Stimulated activated CD8-positive, alpha-beta memory T cell treated with anti-CD3 and anti-CD28 coated beads, Interleukin-15, amount 100 ng/mL, for 48 hours (primary cell): ENCODE measurements at places on chromosomes 5 and 9.
A peak's percentile ranks its signal among the peaks of the same experiment; 100 is the strongest.

GRCh38 chr5:6858419-6858818 is 145.2 kb downstream of the TENT4A start:
- DNase-seq, result no peak

- no peak for DNase-seq
Measured at GRCh38 chr5:179290681-179291540, 54.4 kb downstream of the ADAMTS2 start.

DNA sequence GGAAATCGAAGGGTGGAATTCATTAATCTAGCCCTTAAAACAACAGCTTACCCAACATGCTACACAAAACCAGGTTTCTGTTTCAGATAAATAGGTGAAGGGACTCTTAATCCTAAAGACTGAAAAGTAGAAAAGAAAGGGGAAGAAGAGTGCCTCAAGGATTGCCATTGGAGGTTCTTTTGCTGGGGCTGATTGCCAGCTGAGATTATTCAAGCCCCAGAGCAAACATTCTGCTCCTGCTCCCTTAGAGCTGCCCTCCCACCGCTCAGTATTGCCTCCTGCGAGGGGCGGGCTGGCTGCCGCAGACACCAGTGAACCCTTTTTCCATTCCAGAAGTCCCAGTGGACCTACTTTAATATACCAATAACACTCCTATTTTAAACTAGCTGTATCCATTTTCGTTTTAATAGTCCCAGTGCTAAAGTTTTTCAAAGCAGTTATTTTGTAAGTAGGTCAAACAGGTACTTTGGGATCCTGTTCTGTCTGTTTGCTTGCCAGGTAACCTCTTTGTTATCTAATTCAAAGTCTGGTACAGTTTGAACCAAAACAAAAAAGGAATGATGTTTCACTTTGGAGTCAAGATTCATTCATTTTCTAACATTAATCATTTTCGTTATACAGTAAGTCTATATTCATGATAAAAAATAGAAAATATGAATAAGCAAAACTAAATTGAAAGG is 38.6 kb downstream of the HMGCS1 start:
- no peak for DNase-seq

GRCh38 chr9:26260238-26260637 is 582.0 kb upstream of the TUSC1 start:
- DNase-seq, result no peak

DNA sequence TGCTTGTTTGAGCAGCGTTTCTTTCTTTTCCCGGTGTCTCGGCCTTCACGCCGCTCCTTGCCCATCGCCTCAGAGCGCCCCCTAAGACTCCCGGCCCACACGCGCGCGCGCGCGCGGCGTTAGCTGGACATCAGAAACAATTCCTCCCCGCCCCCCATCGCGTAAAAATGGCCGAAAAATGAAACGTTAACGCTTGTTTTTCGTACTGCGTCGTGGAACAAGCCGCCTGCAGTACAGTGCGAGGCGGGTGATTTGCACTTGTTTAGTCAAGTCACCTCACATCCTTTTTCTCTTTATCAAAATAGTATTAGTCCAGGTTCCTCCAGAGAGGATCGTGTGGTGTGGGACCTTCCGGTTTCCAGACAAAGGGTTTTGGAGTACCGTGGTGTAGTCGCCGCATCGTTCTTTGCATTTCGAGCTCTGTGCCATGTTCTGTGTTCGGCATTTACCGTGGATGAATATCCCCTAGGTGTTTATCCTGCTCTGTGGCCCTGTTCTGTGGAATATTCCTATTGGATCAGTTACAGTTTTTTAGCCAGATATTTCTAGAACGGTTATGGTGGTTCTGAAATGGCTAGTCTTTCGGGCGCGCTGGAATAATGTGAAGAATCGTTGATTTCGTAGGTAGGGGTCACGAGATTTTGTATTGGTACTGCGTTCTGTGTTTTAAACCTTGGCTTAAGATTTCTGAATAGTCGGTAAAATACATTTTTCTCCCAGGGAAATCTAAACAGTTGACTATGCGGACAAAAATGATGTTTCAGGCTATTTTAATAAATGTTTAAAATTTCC is 1.0 kb downstream of the MATR3 start:
- peak; percentile 42 for DNase-seq

GRCh38 chr5:110707260-110707844 is 19.1 kb downstream of the TMEM232 start:
- no peak for DNase-seq
